ENCODE measurements at places on chromosomes 2 and 18. TPM values are rescaled to one million over a fixed set of nuclear protein-coding genes. Genes with fewer than 3 reads are reported as not detected.

- peak; percentile 63 for DNase-seq
Measured at GRCh38 chr18:48955830-48956261, 5.1 kb upstream of the SMAD7 start.

DNA sequence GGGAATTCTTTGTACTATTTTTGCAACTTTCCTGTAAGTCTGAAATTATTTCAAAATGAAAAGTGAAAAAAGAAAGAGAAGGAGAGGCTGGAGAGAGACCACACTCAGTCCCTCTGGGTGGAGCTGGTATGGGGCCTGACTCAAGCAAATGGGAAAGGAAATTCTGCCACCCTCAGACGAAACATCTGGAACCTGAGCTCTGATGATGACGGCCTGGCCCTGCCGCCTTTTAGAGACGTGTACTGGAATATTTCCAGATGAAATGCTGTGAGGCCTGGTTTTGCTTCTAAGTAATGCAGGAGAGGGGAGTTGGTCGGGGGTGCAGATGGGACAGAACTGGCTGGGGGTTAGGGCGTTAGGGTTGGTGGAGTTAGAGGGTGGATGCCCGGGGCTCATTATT lies 57.4 kb upstream of the GLI2 start:
- DNase-seq: no peak

The CHRND gene
- not detected for total RNA-seq

- DNase-seq: no peak
Measured at GRCh38 chr2:136206613-136207012, 88.7 kb upstream of the CXCR4 start.

GRCh38 chr2:71615767-71616730 lies 162.7 kb downstream of the DYSF start:
- no peak for DNase-seq

DNA sequence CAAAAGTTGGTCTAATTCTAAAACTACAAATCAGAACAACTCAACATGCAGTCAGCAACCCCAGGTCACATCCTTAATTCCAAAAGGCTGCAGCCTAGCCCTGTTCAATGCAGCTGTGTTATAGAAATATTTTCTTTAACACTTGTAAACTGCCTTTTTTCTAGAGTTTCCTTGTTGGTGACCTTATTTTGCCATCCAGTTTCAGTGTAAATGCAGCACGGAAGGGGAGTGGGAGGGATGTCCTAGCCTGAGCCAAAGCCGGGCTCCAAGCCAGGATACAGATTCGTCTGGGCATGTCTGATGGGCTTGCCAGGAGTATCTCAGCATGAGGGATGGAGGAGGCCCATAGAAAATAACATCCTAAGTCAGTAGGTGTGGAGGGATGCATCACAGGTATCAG lies 17.7 kb upstream of the SP3 start:
- DNase-seq: peak; percentile 91

GRCh38 chr2:190216829-190217228 lies 102.8 kb downstream of the HIBCH start:
- no peak for DNase-seq

- DNase-seq: peak; percentile 67
Measured at GRCh38 chr18:74896390-74896991, 298.8 kb downstream of the ZNF407 start.

The MC4R gene
- under 0.01 TPM for total RNA-seq

- DNase-seq: no peak
Measured at GRCh38 chr2:39595116-39595515, 70.6 kb upstream of the TMEM178A start.

DNA sequence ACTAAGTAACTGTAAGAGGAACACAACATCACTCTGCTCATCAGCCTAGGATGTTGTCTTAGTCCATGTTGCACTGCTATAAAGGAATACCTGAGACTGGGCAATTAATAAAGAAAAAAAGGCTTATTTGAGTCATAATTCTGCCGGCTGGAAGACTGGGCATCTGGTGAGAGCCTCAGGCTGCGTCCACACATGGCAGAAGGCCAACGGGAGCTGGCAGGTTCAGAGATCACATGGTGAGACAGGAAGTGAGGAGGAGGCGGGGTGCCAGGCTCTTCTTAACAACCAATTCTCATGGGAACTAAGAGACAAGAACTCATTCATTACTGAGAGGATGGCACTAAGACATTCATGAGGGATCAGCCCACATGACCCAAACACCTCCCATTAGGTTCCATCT lies 46.8 kb downstream of the EPG5 start:
- peak; percentile 85 for DNase-seq

- DNase-seq: peak; percentile 52
Measured at GRCh38 chr2:55922291-55922907, 1.2 kb downstream of the EFEMP1 start.

All from bronchial epithelial cell (primary cell).